Keratinocyte (primary cell): ENCODE measurements at places on chromosomes 16 and 17.

GRCh38 chr17:58575511-58575910 is 61.1 kb upstream of the MTMR4 start:
- peak; percentile 30 for DNase-seq
- no peaks in the 10 kb centered on the region for H3K27me3 ChIP-seq
- H3K36me3 ChIP-seq, result no peaks in the 10 kb centered on the region
- H3K4me1 ChIP-seq, result peaks cover 29% of the 10 kb centered on the region
- H3K27ac ChIP-seq, result peak overlapping the region; percentile 82
- no peak overlapping the region for H3K4me3 ChIP-seq

GRCh38 chr17:34570506-34570905 is 8.9 kb upstream of the TMEM132E start:
- H3K4me3 ChIP-seq, result no peak overlapping the region
- H3K36me3 ChIP-seq, result no peaks in the 10 kb centered on the region
- no peak overlapping the region for H3K27ac ChIP-seq
- peaks cover 3% of the 10 kb centered on the region for H3K27me3 ChIP-seq
- no peak for DNase-seq
- H3K4me1 ChIP-seq, result no peaks in the 10 kb centered on the region

DNA sequence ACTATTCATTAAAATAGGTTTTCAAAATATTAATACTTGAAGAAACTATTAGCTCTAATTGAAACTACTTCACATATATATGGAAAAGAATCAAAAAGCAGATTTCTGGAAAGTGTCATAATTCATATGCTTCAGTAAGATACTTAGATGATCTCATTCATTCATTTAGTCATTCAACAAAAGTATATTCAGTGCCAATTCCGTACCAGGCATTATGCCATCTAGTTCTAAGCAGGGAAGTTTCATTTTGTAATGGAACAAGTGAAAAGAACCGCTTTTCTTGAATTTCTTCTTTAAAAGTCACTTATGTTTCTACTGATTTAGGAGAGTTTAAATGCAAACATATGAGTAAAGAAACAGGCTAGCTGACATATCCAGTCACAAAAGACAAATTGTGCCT is 118.3 kb upstream of the FAM20A start:
- H3K4me1 ChIP-seq, result no peaks in the 10 kb centered on the region
- peaks cover 4% of the 10 kb centered on the region for H3K27me3 ChIP-seq
- DNase-seq, result no peak
- no peaks in the 10 kb centered on the region for H3K36me3 ChIP-seq
- no peak overlapping the region for H3K27ac ChIP-seq

GRCh38 chr17:14304222-14304772 is 3.4 kb downstream of the HS3ST3B1 start:
- no peaks in the 10 kb centered on the region for H3K36me3 ChIP-seq
- peaks cover 40% of the 10 kb centered on the region for H3K27me3 ChIP-seq
- peaks cover 32% of the 10 kb centered on the region for H3K4me1 ChIP-seq
- peak overlapping the region; percentile 48 for H3K27ac ChIP-seq
- no peak for DNase-seq

DNA sequence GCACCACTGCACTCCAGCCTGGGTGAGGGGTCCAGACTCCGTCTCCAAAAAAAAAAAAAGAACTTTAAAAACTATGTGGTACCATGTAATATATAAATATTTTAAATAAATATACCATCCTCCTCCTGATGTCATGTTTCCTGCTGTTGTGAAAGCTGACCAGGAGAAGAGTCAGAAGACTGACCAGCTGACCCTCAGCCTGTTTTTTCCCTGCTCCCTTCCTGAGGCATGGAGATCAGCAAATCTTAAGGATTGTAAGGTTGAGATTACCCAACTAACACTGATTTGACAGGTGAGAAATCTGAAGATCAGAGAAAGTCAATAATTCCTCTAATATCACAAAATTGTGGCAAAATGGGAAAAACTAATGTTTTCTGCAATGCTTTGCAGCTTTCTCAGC is 18.1 kb downstream of the NCOR1 start:
- no peak overlapping the region for H3K4me3 ChIP-seq
- no peak for DNase-seq
- peaks cover 3% of the 10 kb centered on the region for H3K36me3 ChIP-seq

- H3K4me3 ChIP-seq, result no peak overlapping the region
- peak overlapping the region; percentile 75 for H3K27ac ChIP-seq
- no peaks in the 10 kb centered on the region for H3K27me3 ChIP-seq
- peaks cover 2% of the 10 kb centered on the region for H3K36me3 ChIP-seq
- peaks cover 45% of the 10 kb centered on the region for H3K4me1 ChIP-seq
- peak; percentile 69 for DNase-seq
Observed at GRCh38 chr17:3888343-3889171, 4.3 kb downstream of the CAMKK1 start.

DNA sequence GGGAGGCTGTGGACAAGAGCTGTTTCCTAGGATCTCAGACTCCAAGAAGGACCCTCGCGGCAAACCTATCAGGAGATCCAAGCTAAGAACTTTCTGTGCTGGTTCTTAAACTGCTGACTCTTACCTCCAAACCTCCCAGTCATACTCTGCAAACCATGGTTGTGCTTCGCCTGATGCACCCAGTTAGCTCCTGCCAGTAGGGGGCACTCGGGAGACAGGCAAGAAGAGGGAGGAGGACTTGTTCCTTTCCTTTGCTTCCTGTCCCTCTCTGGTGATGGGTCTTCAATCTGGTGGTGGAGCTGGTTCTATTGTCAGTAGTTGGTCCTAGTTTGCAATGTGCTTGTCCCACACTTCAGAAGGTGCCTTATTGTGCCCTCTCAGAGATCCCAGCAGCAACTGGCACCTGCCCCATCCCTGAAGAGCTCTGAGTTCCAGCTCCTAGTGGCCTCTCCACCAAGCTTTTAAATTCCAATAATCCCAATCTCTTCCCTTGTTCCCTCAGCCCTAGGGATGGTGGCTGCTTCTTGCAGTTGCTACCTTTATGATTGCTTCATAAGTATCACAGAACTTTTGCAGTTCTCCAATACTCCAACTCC is 113.5 kb upstream of the RPL38 start:
- no peaks in the 10 kb centered on the region for H3K36me3 ChIP-seq
- no peak overlapping the region for H3K27ac ChIP-seq
- no peaks in the 10 kb centered on the region for H3K27me3 ChIP-seq
- H3K4me1 ChIP-seq, result no peaks in the 10 kb centered on the region
- peak; percentile 35 for DNase-seq

GRCh38 chr17:16443511-16444257 is 28.3 kb downstream of the TRPV2 start:
- no peaks in the 10 kb centered on the region for H3K27me3 ChIP-seq
- peaks cover 50% of the 10 kb centered on the region for H3K36me3 ChIP-seq

GRCh38 chr17:68179926-68180285 is 67.9 kb upstream of the AMZ2 start:
- DNase-seq, result no peak
- no peak overlapping the region for H3K4me3 ChIP-seq
- no peaks in the 10 kb centered on the region for H3K36me3 ChIP-seq
- H3K27ac ChIP-seq, result no peak overlapping the region

- H3K36me3 ChIP-seq, result no peaks in the 10 kb centered on the region
- no peak overlapping the region for H3K4me3 ChIP-seq
- peaks cover 63% of the 10 kb centered on the region for H3K4me1 ChIP-seq
- no peak for DNase-seq
- H3K27me3 ChIP-seq, result no peaks in the 10 kb centered on the region
- H3K27ac ChIP-seq, result peak overlapping the region; percentile 34
Observed at GRCh38 chr16:27324851-27325301, 11.1 kb downstream of the IL4R start.

- H3K36me3 ChIP-seq, result peaks cover 20% of the 10 kb centered on the region
- H3K27ac ChIP-seq, result no peak overlapping the region
- H3K4me1 ChIP-seq, result peaks cover 23% of the 10 kb centered on the region
- H3K27me3 ChIP-seq, result no peaks in the 10 kb centered on the region
Observed at GRCh38 chr17:5511401-5512225, 25.2 kb downstream of the MIS12 start.

GRCh38 chr17:57876866-57877237 is 27.0 kb upstream of the MRPS23 start:
- H3K36me3 ChIP-seq, result peaks cover 7% of the 10 kb centered on the region
- no peaks in the 10 kb centered on the region for H3K27me3 ChIP-seq
- H3K4me1 ChIP-seq, result peaks cover 69% of the 10 kb centered on the region
